ENCODE measurements at places on chromosomes 3 and 15.

GRCh38 chr3:70245746-70246525 lies 66.5 kb downstream of the MDFIC2 start:
- no peaks in the 10 kb centered on the region for H3K36me3 ChIP-seq
- no peak overlapping the region for H3K4me3 ChIP-seq
- H3K27ac ChIP-seq, result no peak overlapping the region
- peaks cover 3% of the 10 kb centered on the region for H3K27me3 ChIP-seq

DNA sequence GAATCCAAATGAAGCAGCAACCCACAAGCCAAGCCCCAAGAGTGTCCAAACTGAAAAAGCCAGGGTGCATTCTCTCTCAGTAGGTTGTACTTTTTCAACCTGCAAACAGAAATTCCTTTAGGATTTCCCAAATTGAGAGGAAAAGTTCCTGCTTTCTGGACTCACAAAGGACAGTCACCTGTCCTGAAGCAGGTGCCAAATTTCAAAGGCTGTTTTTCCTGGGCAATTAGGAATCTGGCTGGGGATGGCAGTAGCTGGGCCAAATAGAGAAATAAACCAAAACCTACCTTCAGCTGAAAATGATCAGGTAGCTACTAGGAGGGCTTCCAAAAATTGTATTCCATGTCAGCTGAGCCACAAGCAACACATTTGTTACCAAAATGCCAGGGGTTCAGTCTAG lies 83.1 kb upstream of the TP63 start:
- no peak for DNase-seq
- H3K4me3 ChIP-seq, result no peak overlapping the region
- no peaks in the 10 kb centered on the region for H3K36me3 ChIP-seq
- no peaks in the 10 kb centered on the region for H3K4me1 ChIP-seq
- no peak overlapping the region for H3K27ac ChIP-seq

- H3K27ac ChIP-seq, result no peak overlapping the region
- no peak for DNase-seq
- no peaks in the 10 kb centered on the region for H3K36me3 ChIP-seq
- H3K4me3 ChIP-seq, result no peak overlapping the region
- H3K27me3 ChIP-seq, result no peaks in the 10 kb centered on the region
Measured at GRCh38 chr15:80418892-80419537, 14.8 kb downstream of the ARNT2 start.

GRCh38 chr3:171416061-171416460 lies 44.1 kb downstream of the TNIK start:
- H3K27me3 ChIP-seq, result no peaks in the 10 kb centered on the region
- no peaks in the 10 kb centered on the region for H3K36me3 ChIP-seq
- H3K4me3 ChIP-seq, result no peak overlapping the region
- no peaks in the 10 kb centered on the region for H3K4me1 ChIP-seq
- H3K27ac ChIP-seq, result no peak overlapping the region

DNA sequence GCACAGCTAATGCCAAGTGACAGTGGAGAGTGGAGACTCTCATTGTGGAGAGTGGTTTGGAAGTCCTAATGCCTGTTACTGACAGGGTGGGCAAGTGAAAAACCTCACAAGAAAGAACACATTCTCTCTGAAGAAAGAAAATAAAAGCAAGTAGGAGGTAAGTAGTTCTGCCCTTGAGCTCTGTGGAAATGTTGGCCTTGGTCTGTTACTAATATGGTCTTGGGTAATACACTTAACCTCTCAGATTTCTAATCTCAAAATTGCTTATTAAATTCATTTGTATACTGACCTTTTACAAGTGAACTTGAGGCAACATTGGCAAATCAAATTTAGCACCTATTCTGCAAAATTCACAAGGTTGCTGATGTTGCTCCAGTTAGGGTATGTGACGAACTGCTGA lies 291.6 kb upstream of the CBLB start:
- no peak overlapping the region for H3K4me3 ChIP-seq
- no peaks in the 10 kb centered on the region for H3K36me3 ChIP-seq
- H3K27ac ChIP-seq, result no peak overlapping the region
- no peaks in the 10 kb centered on the region for H3K27me3 ChIP-seq

GRCh38 chr15:57789225-57789624 lies 82.7 kb downstream of the POLR2M start:
- no peaks in the 10 kb centered on the region for H3K4me1 ChIP-seq
- H3K36me3 ChIP-seq, result no peaks in the 10 kb centered on the region
- DNase-seq, result no peak
- no peak overlapping the region for H3K27ac ChIP-seq

- H3K4me3 ChIP-seq, result no peak overlapping the region
- H3K27me3 ChIP-seq, result no peaks in the 10 kb centered on the region
- H3K27ac ChIP-seq, result no peak overlapping the region
- H3K36me3 ChIP-seq, result no peaks in the 10 kb centered on the region
- peaks cover 2% of the 10 kb centered on the region for H3K4me1 ChIP-seq
Measured at GRCh38 chr15:69417581-69417980, 3.4 kb downstream of the KIF23 start.

DNA sequence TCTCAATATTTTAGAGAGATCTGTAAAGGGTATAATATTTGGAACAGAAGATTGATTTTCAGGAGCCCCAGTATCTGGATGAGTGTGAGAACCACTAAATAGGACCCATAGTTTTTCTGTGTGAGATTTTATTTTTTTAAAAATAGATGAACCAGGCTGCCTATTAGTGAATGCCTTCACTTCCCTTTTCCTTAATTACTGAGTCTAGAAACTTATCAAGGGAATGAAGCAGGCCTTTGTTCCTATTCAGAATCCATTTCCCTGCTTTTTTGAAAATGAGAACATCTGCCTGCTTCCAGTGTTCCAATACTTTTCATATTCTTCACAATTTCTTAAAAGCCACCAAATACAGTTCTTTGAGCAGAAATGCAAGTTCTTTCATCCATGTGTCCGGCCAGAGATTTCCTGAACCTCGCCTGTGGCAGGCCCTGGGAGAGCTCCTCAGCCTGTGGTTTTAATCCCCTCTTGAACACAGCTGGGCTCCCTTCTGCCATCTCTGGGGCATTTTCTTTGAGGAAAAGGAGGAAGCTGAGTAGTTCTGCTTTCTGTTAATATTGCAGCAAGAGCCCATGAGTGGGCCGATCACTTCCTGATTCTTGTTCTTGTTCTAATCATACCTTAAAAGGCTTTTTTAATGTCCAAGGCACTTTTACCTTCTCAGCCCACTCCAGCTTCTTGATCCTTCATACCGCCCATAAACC lies 4.7 kb downstream of the EHD4 start:
- DNase-seq, result no peak
- peaks cover 4% of the 10 kb centered on the region for H3K4me1 ChIP-seq
- no peaks in the 10 kb centered on the region for H3K27me3 ChIP-seq
- H3K36me3 ChIP-seq, result no peaks in the 10 kb centered on the region

DNA sequence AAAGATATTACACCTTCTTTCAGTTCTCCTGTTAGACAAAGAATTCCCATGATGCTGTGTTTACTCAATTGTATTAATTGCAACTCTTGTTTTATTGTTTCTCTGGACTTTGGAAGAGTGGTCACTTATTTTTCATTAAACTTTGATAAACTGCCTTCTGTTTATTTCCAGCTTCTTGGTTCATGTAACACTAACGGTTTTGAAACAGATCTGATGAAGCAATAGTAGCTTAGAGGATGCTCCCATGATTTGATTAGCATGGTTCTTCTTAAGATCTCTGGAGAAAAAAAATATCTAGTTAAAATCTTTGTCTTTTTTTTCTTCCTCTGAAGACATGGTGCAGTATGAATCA lies 90.1 kb downstream of the FNDC3B start:
- no peaks in the 10 kb centered on the region for H3K27me3 ChIP-seq
- H3K4me3 ChIP-seq, result no peak overlapping the region
- peak overlapping the region; percentile 50 for H3K27ac ChIP-seq
- DNase-seq, result no peak
- H3K36me3 ChIP-seq, result no peaks in the 10 kb centered on the region

GRCh38 chr3:155372281-155372680 lies 78.8 kb upstream of the STRIT1 start:
- DNase-seq, result no peak
- no peaks in the 10 kb centered on the region for H3K27me3 ChIP-seq
- H3K36me3 ChIP-seq, result no peaks in the 10 kb centered on the region
- no peak overlapping the region for H3K27ac ChIP-seq

- H3K27me3 ChIP-seq, result no peaks in the 10 kb centered on the region
- H3K27ac ChIP-seq, result no peak overlapping the region
- peaks cover 2% of the 10 kb centered on the region for H3K4me1 ChIP-seq
- no peak overlapping the region for H3K4me3 ChIP-seq
- DNase-seq, result peak; percentile 65
- H3K36me3 ChIP-seq, result no peaks in the 10 kb centered on the region
Measured at GRCh38 chr3:53113293-53114010, 16.8 kb downstream of the RFT1 start.

DNA sequence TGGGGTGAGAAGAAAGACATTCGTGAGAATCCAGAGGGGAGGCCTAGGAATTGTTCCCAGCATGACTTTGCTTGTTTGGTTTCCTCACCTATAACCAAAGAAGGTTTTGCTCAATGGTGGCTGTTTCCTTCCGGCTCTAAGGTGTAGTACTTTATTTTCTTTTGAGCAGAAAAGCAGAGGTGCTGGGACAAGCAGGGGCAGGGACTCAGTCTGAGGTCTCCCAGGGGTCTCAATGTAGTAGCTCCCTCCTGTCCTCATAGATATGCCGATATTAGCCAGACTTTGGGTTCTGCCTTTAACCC lies 41.6 kb downstream of the ZBTB38 start:
- no peaks in the 10 kb centered on the region for H3K27me3 ChIP-seq
- no peak overlapping the region for H3K4me3 ChIP-seq
- no peak for DNase-seq
- H3K27ac ChIP-seq, result peak overlapping the region; percentile 58
- H3K36me3 ChIP-seq, result no peaks in the 10 kb centered on the region
- H3K4me1 ChIP-seq, result peaks cover 28% of the 10 kb centered on the region

DNA sequence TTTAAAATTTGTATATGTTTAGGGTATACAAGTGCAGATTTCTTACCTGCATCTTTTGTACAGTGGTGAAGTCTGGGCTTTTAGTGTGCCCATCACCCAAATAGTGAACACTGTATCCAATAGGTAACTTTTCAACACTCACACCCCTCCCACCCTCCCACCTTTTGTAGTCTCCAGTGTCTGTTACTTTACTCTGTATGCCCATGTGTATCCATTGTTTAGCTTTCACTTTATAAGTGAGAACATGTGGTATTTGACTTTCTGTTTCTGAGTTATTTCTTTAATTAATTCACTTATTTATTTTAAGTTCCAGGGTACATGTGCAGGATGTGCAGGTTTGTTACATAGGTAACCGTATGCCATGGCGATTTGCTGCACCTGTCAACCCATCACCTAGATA lies 124.8 kb upstream of the NEO1 start:
- no peak overlapping the region for H3K27ac ChIP-seq
- no peak overlapping the region for H3K4me3 ChIP-seq
- H3K27me3 ChIP-seq, result no peaks in the 10 kb centered on the region
- H3K4me1 ChIP-seq, result no peaks in the 10 kb centered on the region
- no peak for DNase-seq

DNA sequence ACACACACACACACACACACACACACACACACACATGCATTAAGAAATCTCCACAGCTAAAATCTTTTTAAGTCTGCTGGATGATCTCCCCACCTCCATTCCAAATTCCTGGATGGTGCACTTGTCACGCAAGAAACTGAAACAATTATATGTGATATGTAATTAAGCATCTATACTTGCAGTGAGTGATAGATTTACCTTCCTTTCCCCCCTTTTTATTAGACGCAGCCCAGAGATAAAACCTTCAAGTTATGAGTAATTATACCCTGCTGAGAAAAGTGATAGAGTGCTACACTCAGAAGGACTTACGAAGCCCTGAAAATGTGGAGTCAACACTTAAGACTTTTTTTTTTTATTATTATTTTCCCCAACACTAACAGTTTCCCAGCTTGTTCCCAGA lies 255.2 kb downstream of the LSAMP start:
- no peak overlapping the region for H3K27ac ChIP-seq
- no peaks in the 10 kb centered on the region for H3K27me3 ChIP-seq
- H3K4me3 ChIP-seq, result no peak overlapping the region
- H3K4me1 ChIP-seq, result no peaks in the 10 kb centered on the region

DNA sequence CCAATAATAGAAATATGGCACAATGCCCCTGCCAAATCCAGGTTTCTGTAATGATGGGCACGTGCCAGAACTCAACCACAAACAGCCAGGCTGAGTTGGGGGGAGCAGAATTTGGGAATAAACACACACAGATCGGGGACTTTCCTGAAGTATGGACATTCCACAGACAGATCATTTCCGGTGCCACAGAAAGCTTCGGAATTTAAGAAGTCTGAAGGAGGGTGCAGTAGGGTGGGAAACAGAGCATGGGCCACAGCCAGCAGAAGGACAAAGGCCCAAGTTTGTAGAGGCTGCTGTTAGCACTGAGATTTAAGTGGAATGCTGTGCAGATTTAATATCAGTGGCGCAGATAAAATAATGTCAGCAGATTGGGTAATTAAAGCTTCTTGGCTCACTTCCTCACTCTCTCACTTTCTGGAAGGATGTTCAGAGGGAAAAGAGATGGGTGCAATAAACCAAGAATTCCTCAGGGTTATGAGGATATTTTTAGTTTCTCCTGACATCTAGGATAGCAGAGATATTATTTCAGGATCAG lies 67.4 kb downstream of the MYLK start:
- no peaks in the 10 kb centered on the region for H3K36me3 ChIP-seq
- H3K4me3 ChIP-seq, result no peak overlapping the region
- DNase-seq, result no peak
- H3K27ac ChIP-seq, result no peak overlapping the region

DNA sequence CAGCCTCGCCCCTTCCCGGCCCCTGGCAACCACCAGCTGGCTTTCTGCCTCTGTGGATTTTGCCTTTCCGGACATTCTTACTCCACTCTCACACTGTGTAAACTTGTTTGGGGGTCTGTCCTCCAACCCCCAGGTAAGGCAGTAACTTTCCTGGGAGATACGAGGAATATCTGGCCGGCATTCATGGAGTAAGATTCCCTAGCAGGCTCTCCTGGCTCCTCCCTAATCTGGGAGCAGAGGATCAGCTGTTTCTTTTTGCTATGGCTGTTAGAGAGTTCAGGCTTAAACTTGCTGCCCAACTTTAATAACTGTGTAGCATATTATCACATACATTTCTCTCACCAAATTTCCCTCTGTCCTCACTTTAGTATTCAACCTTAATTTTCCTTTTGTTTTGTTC lies 64.3 kb downstream of the IGF2BP2 start:
- no peak for DNase-seq
- H3K27ac ChIP-seq, result no peak overlapping the region
- no peaks in the 10 kb centered on the region for H3K36me3 ChIP-seq
- H3K4me1 ChIP-seq, result peaks cover 8% of the 10 kb centered on the region
- no peaks in the 10 kb centered on the region for H3K27me3 ChIP-seq
- H3K4me3 ChIP-seq, result no peak overlapping the region

GRCh38 chr3:54653456-54654195 lies 274.2 kb downstream of the LRTM1 start:
- no peaks in the 10 kb centered on the region for H3K4me1 ChIP-seq
- no peaks in the 10 kb centered on the region for H3K36me3 ChIP-seq
- no peak overlapping the region for H3K4me3 ChIP-seq
- no peak overlapping the region for H3K27ac ChIP-seq

GRCh38 chr3:14508966-14509795 lies 31.0 kb downstream of the GRIP2 start:
- no peaks in the 10 kb centered on the region for H3K36me3 ChIP-seq
- no peaks in the 10 kb centered on the region for H3K27me3 ChIP-seq
- peak; percentile 84 for DNase-seq
- H3K4me1 ChIP-seq, result no peaks in the 10 kb centered on the region

Measured in ovary (tissue), 10 donors.